ENCODE measurements at places on chromosomes 6 and 20.

- DNase-seq: no peak
Observed at GRCh38 chr6:151452750-151453427, 963 bp upstream of the RMND1 start.

- no peak for DNase-seq
Observed at GRCh38 chr6:119249319-119249718, 100.2 kb downstream of the MAN1A1 start.

DNA sequence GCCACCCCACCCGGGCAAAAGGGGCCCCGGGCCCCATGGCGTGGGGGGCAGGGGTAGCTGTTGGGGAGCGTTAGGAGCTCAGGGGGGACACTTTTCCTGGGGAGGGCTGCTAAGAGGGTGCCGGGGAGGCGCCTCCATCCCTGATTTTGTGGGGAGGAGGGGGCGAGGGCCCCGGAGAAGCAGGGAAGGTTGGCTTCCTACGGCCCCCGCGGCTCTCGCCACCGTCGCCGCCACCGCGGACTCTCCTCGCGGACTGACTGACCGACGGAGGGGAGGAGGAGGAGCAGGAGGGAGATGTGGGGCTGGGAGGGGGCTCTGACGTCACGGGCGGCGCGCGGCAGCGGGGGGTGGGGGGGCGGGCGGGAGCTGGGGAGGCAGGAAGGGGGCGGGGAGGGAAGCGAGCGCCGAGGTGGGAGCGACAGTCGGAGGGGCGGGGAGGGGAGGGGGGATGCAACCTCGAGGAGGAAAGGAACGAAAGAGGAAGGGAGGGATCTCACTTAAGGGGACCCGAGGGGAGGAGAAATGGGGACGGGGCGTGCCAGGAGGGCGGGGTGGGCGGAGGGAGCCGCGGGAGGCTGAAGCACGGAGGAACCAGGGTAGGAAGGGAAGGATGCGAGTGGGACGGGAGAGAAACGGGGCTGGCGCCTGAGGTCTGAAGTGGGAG, 5.1 kb downstream of the GABBR1 start:
- DNase-seq: peak; percentile 94

DNA sequence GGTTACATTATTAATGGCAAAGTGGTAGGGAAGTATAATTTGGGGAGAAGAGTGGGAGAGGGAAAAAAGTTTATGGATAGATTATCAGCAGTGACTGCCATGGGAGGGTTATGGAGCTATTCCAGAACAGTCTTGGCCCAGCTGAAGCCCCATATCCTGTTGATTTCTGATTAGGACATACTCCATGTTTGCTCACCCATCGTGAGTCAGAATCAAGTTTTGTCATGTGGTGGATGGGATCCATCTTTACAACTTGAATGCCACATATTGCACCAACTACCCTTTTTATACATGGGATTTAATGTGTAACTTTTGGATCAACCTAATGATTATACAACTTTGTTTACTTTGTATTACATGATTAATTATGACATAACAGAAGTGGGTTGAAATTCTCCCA, 217.0 kb downstream of the HAO1 start:
- no peak for DNase-seq

DNA sequence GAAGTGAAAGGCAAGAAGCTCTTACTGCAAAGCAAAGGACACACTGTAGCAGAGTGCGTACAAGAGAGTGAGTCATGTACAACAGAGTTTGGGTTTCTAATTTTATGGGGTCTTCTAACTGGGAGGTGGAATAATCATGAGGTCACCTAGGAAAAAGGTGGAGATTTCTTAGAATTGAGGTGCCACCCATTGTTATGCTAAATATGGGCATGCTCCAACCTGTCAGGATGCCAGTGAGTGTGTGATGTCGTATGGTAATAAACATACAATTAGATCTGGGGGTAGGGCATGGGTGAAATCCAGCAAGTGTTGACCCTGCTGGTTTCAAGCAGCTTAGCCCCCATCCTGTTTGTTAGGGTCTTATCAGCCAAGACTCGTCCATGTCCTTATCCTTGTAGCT, 46.6 kb downstream of the OR2B6 start:
- no peak for DNase-seq

DNA sequence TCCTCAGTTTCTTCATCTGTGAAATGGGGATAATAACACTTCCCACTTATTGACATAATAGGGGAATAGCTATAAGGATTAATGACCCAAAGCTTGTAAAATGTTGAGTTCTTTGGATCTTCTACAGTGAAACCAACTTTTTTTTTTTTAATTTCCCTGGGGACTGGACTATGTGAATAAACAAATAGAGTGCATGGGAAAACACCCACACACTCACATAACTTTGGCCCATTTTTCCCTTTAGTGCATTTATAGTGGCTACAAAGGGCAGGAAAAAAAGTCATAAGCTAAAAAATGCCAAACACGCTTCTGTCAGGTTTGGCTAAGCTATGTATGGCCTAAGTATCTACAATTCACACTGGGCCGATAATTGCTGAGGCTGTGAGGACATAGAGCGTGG, 406.2 kb upstream of the JAG1 start:
- no peak for DNase-seq

All from H9 (cell line).